ENCODE measurements at places on chromosomes 13 and 19.

DNA sequence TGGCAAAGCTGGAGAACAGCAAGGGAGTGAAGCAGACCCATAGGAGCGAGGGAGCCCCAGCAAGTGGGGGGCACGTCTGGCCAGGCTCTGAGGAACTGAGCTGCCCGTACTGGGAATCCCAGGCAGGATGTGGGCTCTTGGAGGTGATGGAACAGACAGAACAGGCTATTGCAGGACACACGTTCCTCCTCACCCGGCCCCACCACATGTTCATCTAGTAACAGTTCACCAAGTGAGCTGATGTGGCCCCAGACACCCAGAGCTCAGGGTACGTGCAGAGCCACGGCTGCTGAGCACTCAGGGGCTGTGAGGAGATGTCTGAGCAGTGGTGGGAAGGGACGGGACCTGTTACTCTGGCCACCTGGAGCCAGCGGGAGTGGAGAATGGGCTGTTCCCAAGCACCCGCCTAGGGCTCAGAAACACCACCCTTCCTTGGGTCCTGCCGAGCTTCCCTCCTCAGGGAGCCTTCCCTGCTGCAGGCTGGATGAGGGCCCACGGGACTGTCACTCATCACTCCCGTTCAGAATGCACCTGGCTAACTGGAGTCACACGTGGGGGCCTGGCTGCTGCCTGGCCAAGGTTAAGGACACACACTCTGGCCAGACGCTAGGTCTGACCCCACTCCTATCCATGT, 18.4 kb downstream of the ELL start:
- DNase-seq, result no peak

DNA sequence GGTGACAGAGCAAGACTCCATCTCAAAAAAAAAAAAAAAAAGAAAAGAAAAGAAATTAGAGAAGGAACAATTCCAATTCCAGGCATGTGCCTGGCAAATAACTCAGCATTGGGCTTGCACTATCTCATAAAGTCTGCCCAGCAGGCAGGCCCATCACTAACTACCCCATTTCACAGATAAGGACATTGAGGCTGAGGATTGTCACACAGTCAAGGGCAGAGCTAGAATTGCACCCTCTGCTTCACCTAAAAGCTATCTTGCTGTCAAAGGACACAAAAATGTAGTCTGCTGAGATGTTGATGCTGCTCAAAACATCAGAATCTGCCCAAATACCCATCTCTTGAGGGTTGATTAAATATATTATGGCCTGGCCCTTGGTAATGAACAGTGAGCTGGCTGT, 20.7 kb upstream of the COLGALT1 start:
- no peak for DNase-seq

- DNase-seq, result no peak
These were observed 4.9 kb downstream of the FLT1 start for GRCh38 chr13:28490061-28490460.

- no peak for DNase-seq
These were observed 9.8 kb upstream of the C1QTNF9 start for GRCh38 chr13:24299488-24300114.

DNA sequence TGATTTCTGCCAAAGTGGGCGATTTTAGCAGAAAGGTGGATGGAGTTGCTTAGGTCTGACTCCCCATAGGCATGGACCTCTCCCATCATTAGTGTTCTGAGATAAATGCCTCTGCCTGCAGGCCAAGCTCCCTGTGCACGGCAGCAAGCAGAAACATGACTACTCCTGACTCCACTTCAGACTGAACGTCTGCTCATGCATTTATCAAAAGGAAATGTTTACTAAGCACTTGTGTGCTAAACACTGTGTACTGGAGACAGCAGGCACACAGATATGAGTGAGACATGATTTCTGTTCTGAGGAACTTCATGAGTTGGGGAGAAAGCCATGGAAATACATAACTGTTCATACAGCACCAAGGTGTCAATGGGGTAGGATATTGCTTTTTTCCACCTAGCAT, 149.6 kb downstream of the MIPEP start:
- DNase-seq, result peak; percentile 77

DNA sequence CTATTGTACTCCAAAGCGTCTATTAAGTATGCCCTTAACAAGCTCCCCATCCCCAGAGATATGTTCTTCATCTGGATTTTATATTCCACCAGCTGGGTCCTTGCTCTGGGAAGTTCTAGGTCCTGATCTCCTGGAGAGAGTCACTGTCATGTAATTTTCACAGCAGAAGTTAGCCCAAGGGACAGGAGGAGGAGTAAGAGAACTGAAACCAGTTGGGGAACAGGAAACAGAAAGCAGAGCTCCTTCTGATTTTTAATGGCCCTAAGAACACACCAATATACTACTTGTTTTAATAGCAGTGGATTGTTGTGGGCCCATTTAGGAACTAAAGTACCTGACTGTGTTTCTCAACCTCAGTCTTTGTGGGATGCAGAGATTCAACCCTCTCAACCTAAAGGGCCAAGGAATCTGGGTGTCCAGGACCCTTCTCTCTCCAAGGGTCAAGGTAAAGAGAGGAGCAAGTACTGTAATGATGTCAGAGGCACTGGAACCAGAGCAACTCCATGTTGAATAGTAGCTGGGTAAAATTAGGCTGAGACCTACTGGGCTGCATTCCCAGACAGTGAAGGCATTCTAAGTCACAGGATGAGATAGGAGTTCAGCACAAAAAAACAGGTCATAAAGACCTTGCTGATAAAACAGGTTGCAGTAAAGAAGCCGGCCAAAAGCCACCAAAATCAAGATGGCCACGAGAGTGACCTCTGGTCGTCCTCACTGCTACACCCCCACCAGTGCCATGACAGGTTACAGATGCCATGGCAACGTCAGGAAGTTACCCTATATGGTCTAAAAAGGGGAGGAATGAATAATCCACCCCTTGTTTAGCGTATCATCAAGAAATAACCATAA, 8.1 kb upstream of the FPR3 start:
- DNase-seq, result no peak

DNA sequence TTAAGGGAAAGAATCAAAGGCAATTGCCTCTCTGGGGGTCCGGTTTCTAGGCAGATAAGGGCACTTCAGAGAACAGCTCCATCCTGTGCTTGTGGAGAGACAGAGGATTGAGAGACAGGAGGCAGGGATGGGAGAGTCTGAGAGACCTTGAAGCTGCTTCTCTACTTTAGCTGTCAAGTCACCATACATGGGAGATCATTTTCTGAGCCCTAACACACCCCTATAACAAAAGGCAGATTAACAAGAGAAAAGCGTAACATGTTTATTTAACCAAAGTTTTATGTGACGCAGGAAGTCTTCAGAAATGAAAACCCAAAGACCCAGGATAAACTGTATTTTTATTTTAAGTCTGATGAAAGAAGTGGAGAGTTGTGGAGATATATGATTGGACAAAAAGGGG, 48.4 kb downstream of the CBY2 start:
- DNase-seq, result no peak

DNA sequence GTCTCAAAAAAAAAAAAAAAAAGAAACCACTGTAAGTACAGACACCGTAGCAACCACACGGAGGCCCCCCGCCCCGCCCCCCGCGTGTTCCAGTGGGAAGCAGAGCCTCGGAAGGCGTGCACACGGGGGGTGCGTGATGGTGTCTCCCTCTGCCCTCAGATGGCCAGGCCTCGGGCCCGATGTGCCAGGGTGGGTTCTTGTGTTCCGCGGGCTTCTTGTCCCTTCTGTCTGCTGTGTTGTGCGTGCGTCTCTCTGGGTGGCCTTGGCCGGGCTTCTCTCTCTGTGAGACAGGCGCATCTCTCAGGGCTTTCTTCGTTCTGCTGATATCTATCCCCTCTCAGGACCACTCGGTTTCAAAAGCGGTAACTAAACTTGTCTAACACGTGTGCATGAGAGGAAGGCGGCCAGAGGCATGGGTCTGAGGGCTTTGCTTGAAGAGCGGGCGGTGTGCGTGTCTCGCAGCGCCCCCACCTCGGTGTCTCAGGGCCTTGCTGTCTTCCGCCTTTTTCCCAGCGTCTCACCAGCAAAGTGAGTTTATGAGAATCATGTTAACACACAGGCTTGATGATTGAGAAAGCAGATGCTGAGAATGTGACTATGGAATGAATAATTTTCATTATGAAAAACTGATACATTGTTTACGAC, 12.6 kb downstream of the ATP11A start:
- DNase-seq, result no peak

- no peak for DNase-seq
These were observed 75.4 kb upstream of the GPR183 start for GRCh38 chr13:99382428-99383133.

DNA sequence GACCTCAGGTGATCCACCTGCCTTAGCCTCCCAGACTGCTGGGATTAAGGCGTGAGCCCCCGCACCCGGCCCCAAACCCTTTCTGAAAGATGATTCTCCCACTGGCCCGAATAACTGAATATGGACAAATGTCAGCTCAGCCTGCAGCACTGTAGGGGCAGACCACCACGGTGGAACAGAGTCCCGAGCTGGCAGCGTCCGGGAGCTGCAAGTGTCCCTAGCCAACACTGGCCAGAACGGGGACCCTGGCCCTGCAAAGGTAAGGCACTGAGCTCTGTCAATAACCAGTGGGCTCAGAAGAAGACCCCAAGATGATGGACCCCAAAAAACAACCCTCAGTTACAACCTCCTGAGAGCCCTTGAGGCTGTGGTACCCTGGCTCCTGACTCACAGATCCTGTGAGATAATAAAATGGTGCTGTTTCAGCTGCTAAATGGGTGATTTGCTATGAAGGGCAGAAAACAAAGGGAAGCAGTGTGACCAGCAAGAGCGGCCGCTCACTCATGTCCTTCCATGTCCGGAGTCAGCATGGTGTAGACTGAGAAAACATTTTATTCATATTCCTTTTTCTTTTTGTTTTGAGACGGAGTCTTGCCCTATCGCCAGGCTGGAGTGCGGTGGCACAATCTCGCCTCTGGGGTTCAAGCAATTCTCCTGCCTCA, 1.6 kb downstream of the LSM7 start:
- no peak for DNase-seq

DNA sequence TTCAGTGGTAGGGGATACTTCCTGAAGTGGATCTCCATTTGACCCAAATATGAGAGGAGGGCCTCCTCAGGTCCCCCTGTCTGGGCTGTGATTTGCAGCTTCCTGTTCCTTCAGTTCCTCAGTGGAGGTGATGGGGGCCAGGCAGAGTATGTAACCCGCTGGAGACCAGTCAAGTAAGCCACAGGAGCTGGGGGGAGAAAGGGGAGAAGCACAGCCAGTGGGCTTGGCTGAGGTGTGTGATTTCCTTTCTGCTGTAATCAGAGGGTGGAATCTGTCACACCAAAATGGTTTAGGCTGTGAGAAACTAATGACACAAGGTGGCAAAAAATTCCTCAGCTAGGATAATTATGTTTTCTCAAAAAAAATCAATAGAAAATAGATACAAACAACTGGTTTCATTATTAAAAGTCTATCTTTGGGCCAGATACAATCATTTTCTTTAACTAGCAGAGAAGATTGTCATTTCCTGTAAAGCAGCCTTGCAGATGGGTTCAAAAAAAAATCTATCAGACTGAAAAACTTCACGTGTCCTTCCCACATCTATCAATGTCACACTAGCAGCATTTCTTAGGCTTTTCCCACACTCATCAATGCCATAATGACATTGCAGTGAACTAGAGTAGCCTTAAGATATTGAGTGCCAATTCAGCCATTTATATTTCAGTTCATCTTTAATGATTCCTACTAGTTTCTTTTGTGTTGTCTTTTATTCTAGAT, 1660.3 kb downstream of the EFNB2 start:
- DNase-seq, result no peak

- DNase-seq, result no peak
These were observed 64.8 kb upstream of the KLHL1 start for GRCh38 chr13:70172946-70173597.

DNA sequence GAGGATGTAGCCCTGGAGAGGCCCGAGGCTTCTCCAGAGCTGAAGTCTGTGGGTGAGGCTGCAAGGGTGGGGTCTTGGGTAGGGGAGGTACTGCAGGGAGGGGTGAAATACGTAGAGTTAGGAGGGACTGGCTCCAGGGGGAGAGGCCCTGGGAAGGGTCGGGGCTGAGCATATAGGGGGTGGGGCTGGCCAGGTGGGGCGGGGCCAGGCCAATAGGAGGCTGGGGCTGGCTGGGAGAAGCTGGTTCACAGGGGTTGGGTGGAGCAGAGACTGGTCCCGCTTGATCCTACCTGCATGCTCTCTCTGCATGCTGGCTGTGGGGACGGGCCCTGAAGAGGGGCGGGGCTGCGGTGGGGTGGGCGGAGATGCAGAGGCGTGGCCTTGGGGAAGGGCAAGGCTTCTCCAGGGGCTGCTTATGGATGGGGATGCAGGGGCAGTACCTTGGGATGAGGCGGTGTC, 51.9 kb downstream of the CELF5 start:
- peak; percentile 79 for DNase-seq

DNA sequence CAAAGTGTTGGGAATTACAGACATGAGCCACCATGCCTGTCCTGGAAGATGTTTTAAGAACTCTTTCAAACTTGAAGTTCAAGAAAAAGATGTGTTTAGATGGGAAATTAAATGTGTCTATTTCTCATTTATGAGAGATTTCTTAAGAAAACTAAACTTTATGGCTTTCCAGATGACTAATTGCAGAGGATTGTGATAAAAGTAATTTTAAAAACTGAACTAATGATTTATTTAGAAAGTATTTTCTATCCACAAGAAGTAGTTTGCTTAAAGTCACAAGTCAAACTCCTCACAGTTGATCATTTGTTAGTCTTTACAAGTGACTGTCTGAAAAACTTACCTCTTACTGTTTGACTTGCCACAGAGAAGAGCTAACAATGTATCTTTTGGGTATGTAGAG, 89.6 kb upstream of the SPRY2 start:
- no peak for DNase-seq

- DNase-seq, result no peak
These were observed 118.2 kb downstream of the KLF5 start for GRCh38 chr13:73177017-73177416.

- no peak for DNase-seq
These were observed 4.3 kb downstream of the CD37 start for GRCh38 chr19:49339301-49340068.

GRCh38 chr19:40191836-40192646, 815 bp downstream of the MAP3K10 start:
- peak; percentile 50 for DNase-seq

GRCh38 chr13:36550177-36550576, 117.9 kb downstream of the CCNA1 start:
- DNase-seq, result no peak

- no peak for DNase-seq
These were observed at the start of gene KLHL1 for GRCh38 chr13:70108356-70109105. TSS of gene KLHL1 (minus strand) at chr13:70108452. CDS start at chr13:70107699, 753 bp downstream.

GRCh38 chr19:12794196-12794941, 3.1 kb downstream of the JUNB start:
- DNase-seq, result no peak

DNA sequence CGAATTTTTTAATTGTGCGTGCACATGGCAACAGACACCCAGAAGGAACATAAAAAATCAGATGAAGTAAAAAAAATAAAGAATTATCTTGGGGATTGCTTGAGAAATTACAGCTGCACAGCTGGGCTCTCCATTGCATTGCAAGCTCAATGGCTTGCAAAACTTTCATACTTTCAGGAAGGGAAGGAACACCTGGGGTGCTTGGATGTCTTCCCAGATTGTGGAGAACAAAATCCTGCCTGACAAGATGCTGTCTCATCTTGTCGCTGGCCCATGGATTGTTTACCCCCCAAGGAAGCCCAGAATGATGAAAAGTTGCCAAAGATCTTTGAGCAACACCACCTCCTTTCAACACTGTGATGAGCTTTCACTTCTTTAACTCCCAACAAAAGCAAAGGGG, 11.0 kb upstream of the CASP14 start:
- no peak for DNase-seq
